ENCODE measurements at places on chromosomes 7 and 10.

DNA sequence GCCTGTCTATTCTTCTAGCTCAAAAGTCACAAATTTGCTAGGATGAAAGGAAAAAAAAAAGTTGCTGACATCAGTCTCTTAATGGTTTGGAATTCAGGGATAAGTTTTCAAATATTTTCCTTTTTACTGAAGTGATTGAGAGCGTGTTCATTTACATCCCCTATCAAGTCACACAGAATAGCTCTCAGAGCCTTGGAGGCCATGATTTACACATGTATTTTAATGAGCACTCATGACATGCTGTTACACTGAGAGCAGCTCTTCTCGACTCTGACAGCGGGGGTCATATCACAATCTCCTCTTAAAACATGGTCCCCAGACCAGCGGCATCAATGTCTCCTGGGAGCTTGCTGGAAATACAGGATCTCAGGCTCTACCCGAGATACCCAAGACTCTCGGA lies 232.7 kb downstream of the POU6F2 start:
- DNase-seq, result no peak

DNA sequence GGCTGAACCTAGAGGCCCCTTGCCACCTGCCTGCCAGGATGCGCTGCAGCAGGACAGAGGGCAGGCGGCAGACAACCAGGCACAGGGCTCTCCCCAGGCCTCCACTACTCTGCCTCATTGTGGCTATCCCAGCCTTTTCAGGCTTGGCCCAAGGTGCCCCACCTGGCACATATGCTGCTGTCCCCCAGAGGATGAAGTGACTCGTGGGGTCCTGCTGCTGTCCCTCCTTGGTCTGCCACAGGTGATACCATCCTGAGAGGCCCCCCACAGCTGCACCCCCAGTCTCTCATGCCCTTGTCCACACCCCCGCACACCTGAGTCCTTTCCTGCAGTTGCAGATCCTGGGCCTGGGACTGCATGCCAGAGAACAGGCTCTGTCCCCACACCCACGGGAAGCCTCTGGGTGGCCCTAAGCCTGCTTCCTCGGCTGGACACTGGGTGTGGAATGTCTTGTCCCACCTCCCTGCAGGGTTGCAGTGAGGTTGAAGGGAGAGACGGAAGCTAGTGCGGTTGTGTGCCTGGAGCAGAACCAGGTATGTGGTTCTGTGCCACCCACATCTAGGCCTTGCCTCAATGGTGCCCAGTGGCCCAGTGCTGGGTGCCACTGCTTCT lies 55.3 kb downstream of the RASGEF1A start:
- no peak for DNase-seq

GRCh38 chr10:92366412-92367021 lies 75.5 kb downstream of the MARCHF5 start:
- DNase-seq, result no peak

GRCh38 chr10:34024693-34025425 lies 690.4 kb upstream of the NRP1 start:
- DNase-seq, result no peak

DNA sequence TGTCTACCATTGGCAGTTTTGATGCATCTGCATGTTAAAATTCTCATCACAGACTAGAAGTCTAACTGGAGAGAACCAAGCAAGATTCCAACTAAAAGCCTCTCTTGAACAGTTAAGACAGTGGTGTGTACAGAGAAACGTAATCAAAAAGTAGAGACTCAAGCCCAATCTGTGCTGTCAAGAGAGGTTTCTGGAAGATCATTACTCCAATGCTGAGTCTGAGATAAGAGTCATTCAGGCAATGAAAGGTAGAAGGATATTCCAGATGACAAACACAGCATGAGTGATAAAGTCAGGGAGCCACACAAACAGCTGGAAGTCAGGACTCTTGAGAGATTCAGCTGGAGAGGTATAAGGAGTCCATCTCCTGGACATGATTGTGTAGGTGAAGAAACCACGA lies 48.7 kb downstream of the IQUB start:
- no peak for DNase-seq

- DNase-seq, result no peak
These were observed 8.1 kb downstream of the SKIDA1 start for GRCh38 chr10:21517134-21518031.

DNA sequence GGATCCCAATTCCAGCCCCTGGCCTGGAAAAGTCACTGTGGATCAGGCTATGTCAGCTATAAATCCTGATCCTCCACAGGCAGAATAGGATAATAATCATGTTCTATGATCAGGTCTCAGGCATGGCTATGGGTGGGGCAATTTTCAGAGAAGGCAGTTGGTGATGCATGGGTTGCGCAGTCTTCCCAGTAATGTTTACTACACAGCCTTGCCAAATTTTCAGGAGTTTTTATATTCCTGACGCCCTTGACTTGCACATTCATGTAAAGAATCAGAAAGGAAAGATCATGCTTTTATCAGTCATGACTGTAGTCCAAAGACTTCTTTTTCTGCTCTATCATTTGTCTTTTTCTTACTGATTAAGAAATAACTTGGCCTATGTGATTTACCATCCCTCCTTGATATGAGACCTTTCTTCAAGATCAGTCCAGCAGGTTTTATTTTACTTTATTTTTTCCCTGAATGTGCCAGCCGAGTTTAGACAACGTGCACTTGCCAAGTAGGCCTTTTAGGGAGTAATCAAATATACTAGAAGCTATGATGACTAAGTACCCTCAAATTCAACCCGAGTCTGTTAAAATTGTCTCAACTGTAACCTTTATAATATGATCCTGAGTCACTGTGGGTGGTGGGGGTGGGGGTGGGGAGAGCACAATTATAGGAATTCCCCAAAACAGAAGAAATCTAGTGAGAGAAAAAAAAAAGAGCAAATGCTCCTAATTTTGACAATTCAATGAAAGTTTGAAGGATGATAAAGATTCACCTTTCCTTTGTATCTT lies 31.9 kb downstream of the ARL4A start:
- DNase-seq, result no peak

DNA sequence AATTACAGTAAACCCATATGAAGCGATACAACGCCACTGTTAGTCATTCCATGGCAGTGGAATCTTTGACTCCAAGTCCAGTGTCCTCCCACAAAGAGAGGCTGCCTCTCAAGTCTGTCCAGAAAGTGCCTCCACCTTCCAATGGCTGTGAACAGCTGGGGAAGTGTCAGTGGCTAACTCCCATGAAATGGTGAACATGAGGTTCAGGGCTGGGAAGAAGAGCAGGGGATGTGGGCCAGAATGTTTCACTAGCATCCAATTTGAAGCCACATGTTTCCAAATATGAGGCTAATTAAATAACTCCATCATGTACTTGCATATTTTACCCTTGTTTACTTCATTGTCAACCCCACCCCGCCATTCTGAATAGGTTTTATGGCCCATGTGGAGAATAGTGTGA lies 53.1 kb upstream of the CHST15 start:
- DNase-seq, result no peak

DNA sequence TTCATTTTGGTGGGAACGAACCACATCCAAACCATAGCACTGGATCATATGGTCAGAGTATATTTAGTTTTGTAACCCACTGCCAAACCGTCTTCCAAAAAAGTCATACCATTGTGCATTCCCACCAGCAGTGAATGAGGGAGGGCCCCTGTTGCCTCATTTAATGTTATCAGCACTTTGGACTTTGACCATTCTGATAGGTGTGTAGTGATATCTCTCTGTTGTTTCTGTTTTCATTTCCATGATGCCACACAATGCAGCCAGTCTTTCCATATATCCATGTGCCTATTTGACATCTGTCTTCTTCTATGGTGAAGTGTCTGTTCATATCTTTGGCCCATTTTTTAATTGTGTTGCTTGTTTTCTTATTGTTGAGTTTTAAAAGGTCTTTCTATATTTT lies 105.0 kb upstream of the PPP2R2D start:
- no peak for DNase-seq

GRCh38 chr10:130427216-130427722 lies 291.1 kb downstream of the GLRX3 start:
- DNase-seq, result no peak

DNA sequence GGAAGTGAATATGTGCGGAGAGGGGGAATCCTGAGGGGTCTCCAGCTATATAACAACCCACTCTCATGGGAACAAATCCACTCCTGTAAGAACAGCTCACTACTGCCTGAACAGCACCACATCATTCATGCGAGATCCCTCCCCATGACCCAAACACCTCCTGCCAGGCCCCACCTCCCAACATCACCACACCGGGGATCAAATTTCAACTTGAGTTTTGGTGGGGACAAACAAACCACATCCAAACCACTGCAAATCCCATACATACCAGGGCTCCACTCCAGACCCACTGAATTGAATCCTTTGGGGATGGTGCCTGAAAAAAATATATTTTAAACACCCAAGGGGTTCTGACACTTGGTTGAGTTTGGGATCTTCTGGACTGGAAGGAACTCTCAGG lies 181.5 kb upstream of the PLXNA4 start:
- DNase-seq, result no peak

GRCh38 chr7:41093141-41093540 lies 609.7 kb downstream of the INHBA start:
- DNase-seq, result no peak

DNA sequence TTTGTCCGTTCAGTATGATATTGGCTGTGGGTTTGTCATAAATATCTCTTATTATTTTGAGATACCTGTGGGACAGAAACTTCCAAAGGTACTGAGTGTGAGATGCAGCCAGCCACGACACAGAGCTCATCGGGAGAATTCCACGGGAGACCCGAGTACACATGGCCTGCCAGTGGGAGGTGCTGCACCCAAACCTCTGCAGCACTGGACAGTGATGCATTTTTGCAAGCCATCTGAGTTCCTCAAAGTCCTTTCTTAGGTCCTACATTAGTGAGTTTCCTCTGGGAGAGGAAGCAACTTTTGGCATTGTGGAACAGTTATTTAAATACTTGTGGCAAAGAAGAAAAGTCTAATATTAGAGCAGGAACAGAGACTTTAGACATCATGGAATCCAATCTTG lies 77.5 kb downstream of the ARID5B start:
- no peak for DNase-seq

GRCh38 chr7:151821226-151821625 lies 55.7 kb downstream of the PRKAG2 start:
- DNase-seq, result no peak
